Naive thymus-derived CD8-positive, alpha-beta T cell (primary cell): ENCODE measurements at places on chromosomes 12 and 14.
A peak's percentile ranks its signal among the peaks of the same experiment; 100 is the strongest.

DNA sequence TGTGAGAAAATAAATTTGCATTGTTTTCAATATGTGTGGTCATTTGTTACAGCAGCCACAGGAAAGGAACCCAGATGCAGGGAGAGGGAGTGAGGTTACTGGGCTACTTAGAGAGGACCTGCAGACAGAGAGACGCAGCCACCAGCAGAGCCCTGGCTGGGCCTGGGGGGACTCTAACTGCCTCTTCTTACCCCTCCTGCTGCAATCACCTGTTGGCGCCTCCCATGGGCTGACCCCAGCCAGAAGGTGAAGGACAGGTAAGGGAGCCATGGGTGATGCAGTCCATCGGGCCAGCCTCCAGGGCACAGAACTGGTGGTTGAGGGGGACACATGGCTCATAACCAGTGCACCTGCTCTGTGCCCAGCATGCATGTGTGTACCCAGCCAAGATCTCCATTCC, 15.8 kb upstream of the RBM19 start:
- DNase-seq, result no peak

- no peak for DNase-seq
Measured at GRCh38 chr14:38336298-38336697, 80.4 kb upstream of the CLEC14A start.

GRCh38 chr12:62335796-62336195, 75.6 kb downstream of the USP15 start:
- DNase-seq, result no peak

- DNase-seq, result no peak
Measured at GRCh38 chr14:100906420-100906819, 2.9 kb upstream of the RTL1 start.

DNA sequence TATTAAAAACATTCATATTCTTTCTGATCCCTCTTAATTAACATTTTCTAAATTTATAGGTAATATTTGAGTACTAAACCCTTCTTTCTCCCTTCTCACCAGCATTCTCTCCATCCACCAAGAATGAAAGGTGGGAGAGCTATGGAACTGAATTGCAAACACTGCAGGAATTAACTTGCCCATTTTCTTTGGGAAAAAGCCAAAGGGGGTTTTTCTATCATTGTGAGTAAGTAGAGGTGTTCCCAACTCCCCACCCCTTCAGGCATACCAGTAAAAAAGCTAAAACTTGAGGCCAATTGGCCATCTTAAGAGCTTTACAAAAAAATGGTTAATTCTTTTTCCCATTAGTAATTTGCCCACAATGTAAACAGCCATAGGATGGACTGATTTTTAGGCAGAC, 23.7 kb downstream of the PCNX1 start:
- DNase-seq, result no peak

- no peak for DNase-seq
Measured at GRCh38 chr12:110600254-110600653, 13.7 kb upstream of the TCTN1 start.

- no peak for DNase-seq
Measured at GRCh38 chr12:25264862-25265261, 14.1 kb upstream of the KRAS start.

DNA sequence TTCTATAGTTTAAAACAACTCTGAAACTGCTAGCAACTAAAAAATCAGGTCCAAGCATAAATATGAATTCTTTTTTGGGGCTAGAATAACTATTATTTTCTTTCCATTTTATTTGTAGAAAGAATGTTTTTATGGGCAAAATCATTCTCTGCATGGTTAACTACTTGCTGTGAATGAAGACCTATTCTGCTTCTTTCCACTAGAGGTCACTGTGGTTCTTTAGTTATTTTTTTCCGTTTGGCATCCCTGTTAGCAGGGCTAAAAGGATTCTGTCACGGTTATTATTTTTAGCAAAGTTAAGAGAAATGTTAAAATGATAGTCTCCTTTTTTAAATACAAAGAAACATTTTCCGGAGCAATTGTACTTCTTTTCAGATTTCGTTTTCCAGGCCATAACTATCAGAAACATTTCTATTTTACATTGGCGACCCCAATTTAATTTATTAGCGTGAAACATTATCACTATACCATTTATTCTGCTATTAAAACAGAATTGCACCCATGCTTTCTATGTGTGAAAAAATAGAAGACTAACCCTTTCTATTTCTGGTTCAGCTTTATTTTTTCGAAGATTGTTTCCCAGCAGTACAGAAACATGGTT, 404.8 kb downstream of the ATP23 start:
- peak; percentile 28 for DNase-seq

DNA sequence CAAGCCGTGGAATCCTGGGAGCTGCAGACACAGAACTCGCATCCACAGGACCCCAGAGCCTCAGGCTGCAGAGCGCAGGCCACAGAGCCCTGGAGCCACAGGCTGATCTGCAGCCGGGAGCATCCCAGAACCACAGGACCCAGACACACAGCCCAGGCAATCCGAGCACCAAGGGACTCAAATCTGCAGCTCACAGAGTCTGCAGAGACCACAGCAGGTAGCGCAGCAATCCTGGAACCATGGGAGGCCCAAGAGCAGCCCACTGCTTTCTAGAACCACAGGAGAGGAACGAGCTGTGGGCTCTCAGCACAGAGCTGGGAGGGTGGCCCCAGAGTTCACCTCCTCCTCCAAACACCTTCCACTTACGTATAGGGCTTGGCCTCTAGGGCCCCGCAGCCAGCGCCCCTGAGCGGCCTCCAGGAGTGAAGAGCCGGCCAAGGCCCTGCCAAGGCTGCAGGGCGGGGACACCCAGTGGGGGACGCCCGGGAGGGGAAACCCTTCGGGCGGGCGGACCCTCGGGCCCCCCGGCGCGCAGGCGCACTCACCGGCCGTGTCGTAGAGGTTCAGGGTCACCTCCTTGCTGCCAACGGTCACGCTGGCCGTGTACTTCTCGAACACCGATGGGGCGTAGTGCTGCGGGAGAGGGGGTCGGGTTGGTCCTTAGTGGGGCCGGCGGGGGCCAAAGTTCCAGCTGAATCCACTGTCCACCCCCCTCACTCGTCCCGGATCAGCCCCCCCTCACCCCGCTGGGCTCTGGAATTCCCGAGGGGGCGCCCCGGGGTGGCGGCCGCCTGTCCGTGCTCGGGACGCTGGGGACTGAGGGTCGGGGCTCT, 665 bp downstream of the RHOF start:
- peak; percentile 60 for DNase-seq
